Central memory CD4-positive, alpha-beta T cell (primary cell): ENCODE measurements at places on chromosomes 11 and 22.

- no peak for DNase-seq
Observed at GRCh38 chr11:76071090-76071489, 135.2 kb downstream of the WNT11 start.

- no peak for DNase-seq
Observed at GRCh38 chr11:45543808-45544422, 121.5 kb downstream of the CHST1 start.

DNA sequence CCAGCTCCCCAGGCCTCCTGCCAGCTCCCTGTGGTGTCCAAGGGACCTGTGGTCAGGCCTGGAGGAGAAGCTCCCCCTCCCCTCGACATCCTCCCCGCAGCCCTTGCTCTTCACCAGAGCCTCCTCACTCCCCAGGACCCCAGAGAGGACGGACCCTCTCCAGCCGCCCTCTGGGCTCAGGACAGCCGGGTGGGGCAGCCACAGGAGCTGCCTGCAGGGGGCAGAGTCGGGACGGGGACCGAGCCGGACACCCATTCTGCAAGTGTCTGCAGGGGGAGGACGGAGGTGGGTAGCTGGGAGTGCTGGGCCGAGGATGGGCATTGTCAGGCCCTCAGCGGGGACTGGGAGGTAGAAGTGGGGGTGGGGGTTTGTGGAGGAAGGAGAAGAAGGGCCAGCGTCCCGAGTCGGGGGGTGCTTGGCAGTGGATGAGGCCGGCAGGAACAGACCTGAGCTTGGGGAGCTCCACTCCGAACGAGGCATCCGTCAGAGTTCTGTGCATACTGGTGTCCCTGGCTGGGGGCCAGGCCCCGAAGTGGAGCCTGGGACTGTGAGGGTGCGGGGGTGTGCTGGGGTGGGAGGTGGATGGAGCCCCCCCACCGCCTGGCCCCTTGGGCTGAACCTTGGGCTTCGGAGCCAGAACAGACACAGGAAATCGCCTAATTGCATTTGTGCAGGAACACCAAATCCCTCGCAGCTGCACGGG is 15.2 kb downstream of the PRR33 start:
- DNase-seq, result no peak

- DNase-seq, result no peak
Observed at GRCh38 chr11:18064450-18065054, 18.5 kb upstream of the TPH1 start.

DNA sequence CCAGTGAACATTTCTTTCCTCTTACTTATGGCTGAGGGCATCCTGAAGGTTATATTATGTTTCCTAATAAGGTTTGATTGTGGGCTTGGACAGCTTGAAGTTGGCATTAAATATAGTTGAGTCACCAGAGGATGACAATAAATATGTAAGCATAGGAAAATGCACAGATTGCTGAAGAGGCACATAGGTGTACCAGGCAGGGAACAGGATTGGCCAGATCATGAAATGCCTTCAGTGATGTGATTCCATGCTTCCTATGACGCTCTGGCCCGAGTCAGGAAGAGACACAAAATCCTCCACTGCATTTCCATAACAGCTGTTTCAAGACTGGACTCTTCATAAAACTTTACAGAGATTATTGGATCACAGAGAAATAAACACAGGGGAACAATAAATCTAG is 41.4 kb upstream of the SYN3 start:
- DNase-seq, result no peak

DNA sequence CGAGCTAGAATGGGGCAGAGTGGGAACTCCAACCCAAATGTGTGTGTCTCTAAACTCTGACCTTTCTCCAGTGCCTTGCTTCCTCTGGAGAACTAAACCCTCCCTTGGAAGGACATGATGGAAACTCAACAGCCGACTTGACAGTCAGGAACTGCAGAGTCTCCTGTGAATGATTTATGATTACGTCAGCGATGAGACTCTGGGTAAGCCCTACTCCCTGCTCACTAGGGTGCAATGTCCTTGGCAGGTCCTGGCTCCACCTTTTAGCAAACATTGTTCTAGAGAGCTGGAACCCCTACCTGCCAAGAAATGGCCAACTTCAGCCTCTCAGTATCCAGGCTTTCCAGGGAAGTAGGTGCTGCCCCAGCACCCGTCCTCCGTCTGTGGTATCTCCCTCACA is 96.1 kb upstream of the CD82 start:
- no peak for DNase-seq

GRCh38 chr11:27040302-27041115 is at the start of gene BBOX1:
TSS of gene BBOX1 (plus strand) at chr11:27040815. CDS start at chr11:27055431, 14,616 bp downstream.
- DNase-seq, result no peak

DNA sequence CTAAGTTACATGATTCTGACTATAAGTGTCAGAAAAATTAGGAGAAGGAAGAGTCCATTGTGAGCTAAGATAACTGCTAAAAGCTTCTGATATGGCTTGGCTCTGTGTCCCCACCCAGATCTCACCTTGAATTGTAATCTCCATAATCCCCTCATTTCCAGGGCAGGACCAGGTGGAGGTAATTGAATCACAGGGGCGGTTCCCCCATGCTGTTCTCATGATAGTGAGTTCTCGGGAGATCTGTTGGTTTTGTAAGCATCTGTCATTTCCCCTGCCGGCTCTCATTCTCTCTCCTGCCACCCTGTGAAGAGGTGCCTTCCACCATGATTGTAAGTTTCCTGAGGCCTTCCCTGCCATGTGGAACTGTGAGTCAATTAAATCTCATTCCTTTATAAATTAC is 230.2 kb downstream of the OPCML start:
- DNase-seq, result no peak

- no peak for DNase-seq
Observed at GRCh38 chr11:45928535-45929215, 6.2 kb downstream of the LARGE2 start.

GRCh38 chr11:86955111-86955360 is 159 bp downstream of the FZD4 start:
- no peak for DNase-seq

DNA sequence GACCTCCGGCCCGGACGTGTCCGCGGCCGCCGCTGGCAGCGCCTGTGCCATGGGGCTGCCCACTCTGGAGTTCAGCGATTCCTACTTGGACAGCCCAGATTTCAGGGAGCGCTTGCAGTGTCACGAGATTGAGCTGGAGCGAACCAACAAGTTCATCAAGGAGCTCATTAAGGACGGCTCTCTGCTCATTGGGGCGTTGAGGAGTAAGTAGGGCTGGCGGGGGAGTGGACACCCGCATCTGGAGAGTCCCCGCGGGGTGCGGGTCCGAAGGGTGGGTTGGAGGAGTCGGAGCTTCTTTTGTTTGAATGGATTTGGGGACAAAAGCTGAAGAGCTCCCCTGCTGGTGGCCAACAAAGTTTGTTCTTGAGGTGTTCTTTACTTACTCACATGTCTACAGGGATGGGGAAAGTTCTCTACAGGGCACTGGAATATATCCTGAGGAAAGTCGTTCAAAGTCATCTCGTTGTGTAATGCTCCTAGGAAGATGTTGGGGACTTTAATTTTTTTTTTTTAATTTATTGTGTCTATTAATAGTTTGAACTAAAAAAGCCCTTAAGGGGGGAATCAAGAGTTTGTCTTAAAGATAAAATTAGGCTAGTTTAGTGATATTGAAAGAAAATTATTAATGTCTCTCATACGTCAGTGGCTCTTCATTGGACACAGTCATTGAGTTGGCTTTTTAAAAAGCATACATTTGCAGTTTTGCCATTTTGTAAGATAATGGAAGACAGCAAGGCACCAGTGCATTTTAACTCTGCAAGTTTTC is 725 bp downstream of the ARHGAP42 start:
- no peak for DNase-seq

DNA sequence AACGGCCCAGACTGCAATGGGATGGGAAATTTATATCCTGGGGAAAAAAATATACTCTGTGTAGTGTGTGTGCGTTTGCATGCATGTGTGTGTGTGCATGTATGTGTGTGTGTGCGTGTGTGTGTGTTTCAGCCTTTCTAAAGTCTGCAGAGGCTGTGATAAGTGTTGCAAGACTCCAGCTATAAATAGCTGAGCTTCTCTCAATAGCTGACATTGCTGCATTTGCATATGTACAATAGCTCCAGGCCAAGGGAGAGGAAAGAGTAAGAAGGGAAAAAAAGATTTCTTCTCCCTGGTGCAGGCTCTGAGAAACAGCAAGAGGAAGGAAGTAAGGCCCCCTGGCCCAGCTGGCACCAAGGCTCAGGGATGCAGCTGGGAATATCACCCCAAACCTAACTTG is 483.0 kb downstream of the MN1 start:
- no peak for DNase-seq

- no peak for DNase-seq
Observed at GRCh38 chr22:50563413-50564160, 868 bp upstream of the SYCE3 start.

- peak; percentile 59 for DNase-seq
Observed at GRCh38 chr11:65551572-65552387, 6.4 kb downstream of the LTBP3 start.

DNA sequence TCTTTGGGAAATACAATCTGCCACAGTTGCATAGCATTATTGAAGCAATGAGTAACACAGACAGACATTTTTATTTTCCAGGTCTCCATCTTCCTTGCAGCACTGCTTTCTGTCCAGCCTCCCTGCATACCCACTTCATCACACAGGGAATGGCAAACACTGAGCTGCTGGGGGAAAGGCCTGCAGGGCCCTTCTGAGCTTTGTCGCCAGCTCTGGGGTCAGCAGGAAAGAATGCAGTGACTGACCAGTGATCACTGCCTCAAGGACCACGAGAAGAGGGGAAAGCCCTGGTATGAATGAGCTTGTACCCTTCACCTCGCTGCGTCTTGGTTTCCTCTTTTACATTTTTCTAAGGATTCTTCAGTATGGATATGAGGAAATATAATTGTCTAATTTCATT is 21.3 kb upstream of the MICAL2 start:
- no peak for DNase-seq

DNA sequence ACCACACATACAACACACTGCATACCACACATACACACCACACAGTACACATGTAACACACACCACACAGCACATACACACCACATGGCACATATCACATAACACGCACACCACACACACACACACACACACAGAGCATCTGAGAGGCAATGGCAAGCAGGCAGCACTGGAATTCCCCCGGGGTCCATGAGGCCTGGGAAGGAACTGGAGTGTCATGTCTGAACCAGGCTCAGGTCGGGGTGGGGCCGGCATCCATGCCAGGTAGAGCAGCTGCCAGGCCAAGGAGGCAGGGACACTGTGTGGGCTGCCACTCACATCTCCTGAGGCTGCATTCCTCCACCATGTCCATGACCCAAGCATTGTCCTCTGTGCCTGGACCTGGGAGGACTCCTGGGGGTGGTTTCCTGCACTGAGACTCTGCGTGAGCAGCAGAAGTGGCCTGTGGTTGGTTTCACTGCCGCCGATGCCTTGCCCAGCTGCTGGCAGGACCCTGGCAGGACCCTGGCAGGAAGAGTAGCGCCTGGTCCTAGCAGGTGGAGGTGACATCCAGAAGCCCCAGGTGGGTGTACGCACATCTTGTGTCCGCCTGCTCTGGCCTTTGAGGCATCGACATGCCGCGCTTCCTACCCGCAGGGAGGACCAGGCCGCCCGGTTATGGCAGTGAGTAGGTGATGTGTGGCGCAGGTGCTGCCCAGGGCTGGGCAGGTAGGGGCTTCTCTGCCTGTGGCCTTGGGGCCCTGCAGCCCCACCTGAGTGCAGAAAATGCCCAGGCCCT is 1280.4 kb downstream of the TBC1D22A start:
- no peak for DNase-seq

GRCh38 chr22:17846326-17846992 is 72.2 kb upstream of the BID start:
- no peak for DNase-seq

- no peak for DNase-seq
Observed at GRCh38 chr11:71240865-71241691, 11.3 kb downstream of the SHANK2 start.

GRCh38 chr22:37462983-37463382 is 23.2 kb downstream of the MFNG start:
- DNase-seq, result no peak

GRCh38 chr11:126334659-126335462 is 20.6 kb upstream of the ST3GAL4 start:
- DNase-seq, result no peak

DNA sequence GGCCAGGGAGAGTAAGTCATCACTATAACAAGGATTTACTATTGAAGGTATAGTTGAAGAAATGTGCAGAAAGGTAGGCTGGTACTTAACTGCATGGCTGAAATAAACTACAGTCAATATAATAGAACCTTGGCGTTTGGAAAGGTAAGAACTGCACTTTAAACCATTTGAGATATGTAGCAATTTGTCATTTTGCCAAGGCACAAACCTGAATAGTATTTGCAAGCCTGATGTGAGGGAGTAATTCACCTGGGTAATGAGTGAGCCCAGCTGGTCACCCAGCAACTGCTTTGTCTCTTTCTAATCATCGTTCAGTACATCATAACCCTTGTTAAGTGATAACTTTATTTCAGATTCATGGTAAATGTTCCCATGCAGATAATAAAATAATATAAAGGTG is 62.3 kb upstream of the SCUBE2 start:
- no peak for DNase-seq

DNA sequence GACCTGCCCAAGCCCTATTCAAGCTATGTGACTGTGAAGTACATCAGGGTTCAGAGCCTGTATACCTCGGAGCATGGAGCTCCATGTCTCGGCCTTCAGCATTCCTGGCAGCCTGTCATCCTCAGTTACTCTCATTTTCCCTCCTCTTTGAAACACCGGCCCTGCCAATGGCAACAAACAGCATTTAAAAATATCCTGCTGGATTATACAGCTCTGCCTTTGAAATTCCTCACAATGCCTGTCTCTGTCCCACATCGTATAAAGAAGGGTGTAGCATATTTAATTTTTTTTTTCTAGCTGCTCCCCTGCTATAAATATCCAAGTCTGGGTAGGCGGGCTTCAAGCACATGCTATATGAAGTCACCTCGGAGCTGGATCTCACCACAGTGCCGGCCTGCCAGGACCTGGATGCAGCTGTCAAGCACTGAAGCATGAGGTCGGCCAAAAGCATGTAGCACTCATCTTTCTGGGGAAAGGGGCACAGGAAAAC is 11.8 kb downstream of the ABTB2 start:
- DNase-seq, result no peak

GRCh38 chr11:45083544-45084087 is 62.8 kb upstream of the PRDM11 start:
- DNase-seq, result no peak

GRCh38 chr22:46363611-46364321 is 28.3 kb downstream of the TRMU start:
- no peak for DNase-seq

GRCh38 chr22:46070215-46070802 is 80.0 kb upstream of the PPARA start:
- no peak for DNase-seq

- DNase-seq, result no peak
Observed at GRCh38 chr22:28128827-28129226, 209.8 kb upstream of the PITPNB start.
